Skeletal muscle cell (primary cell): ENCODE measurements at places on chromosomes 4 and X.

- no peak for DNase-seq
Measured at GRCh38 chrX:3143043-3143799, 102.0 kb downstream of the ARSF start.

- peak; percentile 47 for DNase-seq
Measured at GRCh38 chr4:102036619-102037376, 246.3 kb downstream of the BANK1 start.

DNA sequence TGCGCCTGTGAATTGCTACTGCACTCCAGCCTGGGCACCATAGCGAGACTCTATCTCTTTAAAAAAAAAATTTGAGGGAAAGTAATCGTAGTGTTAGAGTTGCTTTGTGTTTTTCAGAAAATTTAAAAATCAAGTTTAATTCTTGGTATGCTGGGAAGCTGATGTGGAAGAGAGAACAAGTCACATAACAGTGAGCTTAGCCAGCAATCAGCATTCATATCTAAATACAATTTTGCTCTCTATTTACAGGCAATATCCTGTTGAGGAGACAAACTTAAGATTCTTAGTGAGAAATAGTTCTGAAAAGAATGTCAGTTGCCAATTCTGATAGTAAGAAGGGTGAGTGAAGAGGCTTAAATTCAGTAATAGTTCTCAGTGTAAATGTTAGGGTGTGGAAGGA, 9.6 kb upstream of the NDUFC1 start:
- no peak for DNase-seq

DNA sequence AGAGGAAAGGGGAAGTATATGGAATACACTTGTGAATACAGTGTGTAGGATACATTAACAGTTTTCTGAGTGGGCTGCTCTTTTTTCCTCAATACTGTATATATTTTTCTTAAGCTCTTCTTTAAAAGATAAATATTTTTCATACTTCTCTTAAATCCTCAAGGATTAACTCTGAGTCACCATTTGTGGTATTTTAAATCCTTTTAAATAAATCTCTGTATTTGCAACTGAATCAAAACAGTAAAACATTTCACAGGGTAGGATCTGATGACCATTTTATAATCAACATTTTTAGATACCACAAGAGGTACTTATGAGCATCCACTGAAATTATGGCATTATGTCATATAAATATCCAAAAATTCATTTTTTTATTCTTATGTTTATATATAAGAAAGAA, 87.6 kb downstream of the GAB1 start:
- no peak for DNase-seq

DNA sequence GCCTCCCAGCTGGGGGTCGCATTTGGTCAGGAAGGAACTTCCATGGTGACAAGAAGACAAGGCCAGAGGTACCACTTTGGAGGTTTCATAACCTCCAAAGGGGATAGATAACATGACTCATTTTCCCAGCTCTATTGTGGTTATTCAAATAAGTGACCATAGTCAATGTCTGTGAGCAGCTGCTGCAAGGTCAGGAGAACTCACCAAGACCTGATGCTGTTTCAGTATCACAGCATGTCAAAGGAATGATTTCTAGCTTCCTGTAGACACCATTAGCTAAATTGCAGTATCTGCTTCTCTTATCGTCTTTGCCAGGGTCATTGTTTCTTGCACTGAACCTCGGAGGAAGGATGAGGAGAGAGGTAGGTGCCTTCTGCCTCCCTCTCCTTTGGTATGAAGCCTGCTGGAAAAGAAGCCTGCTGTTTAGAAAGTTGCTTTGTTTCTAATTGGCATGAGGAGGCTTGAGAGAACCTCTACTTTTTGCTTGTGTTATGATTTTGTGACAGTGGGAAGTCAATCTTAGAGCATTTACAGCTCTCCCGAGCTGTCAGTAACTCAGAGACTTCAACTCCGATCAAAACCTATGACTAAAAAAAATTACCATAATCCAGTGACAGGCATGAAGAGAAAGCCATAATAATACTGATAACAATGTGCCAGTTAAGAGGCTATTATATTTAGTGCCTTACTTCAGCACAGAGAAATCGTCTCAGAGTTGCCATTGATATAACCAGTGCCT, 38.0 kb upstream of the GATB start:
- no peak for DNase-seq

DNA sequence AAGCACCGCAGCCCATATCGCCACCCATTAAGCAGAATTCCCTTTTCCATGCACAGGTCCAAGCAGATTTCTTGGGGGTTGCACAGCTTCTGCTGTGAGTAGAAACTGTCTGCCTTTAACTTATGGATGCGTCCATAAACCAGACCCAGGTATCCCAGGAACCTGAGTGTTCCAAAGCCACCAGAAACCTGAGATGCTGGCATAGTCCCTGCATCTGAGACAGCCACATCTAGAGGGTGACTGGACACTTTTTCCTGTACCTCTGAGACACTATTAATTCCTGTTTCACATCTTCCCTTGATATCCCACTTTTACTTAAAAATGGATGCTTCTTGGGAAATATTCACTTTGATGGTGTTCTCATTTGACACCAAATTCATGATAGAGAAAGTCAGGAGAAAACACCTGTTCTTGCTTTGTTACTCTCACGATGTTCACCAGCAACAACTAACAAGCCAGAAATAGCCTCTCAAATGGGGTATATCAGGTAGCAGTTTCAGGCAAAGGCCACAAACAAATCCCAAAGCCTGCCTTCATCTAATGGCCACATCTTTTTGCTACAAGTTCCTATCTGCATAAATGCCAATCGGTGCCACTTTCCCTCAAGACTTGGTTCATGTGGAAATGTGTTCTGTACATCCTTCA, 45.5 kb upstream of the PRDX4 start:
- DNase-seq: no peak

- DNase-seq: peak; percentile 82
Measured at GRCh38 chr4:8185295-8185694, 13.8 kb upstream of the SH3TC1 start.
